ENCODE measurements at places on chromosomes 2 and 18.
A peak's percentile ranks its signal among the peaks of the same experiment; 100 is the strongest.

DNA sequence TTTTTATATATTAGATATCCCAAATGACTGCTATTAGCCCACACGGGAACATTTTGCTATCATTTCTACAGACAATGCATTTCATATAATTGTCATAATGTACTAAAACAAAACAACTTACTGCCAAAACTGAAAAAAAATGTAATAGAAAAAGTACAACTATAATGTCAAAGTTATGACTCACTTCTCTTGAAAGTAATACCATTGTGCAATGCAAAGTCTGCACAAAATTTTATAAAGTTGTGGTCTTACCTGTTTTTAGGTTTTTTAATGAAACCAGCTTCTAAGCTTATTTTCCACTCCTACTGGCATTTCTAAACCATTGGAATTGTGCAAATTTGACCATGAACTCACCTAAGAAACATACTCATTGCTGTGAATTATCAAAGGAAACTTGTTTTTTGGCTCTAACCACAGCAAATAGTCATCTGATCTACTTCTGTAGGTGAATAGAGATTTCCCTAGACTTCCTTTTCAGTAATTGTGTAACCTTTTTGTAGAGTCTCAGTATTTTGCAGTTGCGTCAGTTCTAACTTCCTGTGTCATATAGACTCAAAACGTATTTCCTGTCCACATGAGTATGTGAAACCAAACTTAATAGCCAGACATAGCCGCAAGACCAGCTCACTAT lies 31.9 kb upstream of the TFPI start:
- DNase-seq, result no peak

- no peak for DNase-seq
These were observed 4.7 kb downstream of the HMSD start for GRCh38 chr18:63953811-63954210.

DNA sequence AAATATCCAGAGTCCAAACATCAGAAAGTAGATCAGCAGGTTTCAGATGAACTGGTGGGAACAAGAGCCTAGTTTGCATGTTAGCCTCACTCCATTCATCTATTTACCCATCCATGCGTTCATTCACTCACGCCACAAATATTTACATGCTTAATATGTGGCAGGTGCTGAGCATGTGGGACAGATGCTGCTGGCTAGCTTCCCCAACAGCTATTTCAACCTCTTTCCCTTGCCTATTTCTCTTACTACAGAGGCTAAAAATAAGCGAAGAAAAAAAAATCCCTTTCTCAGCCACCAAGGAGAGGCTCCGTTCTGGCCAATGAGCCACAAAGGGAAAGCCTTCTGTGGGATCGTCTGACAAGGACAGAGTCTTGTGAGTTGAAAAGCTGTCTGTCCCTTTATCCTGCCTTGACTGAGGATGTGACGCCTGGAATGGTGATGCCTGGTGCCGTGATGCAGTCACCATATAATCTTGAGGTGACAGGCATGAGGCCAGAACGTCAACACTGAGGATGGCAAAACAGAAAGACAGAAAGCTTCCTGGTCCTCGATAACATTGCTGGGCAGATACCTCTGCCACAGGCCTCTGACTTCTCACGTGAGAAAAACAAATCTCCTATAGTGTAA lies 78.2 kb downstream of the KCTD1 start:
- no peak for DNase-seq

DNA sequence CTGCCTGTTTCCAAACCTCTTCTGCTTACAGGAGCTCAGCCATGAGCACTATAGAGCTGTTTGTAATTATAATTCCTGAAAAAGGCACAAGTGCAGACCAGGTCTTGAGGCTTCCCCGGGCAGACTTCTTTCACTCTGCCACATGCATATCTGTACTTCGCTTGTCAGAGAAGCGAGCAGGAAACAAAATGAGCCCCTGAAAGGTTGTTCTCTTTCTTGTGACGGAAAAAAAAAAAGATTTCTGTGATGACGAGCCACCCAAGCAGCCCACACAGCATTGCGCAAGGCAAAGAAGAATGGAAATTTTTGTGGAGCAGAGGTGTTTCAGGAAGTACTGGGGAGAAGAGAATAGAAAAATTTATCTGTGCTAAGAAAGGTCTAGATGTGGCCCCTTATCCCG lies 54.0 kb upstream of the LINC00305 start:
- no peak for DNase-seq

- DNase-seq, result peak; percentile 40
These were observed 22.4 kb upstream of the RMP24 start for GRCh38 chr18:35949903-35950627.

- no peak for DNase-seq
These were observed 54.8 kb upstream of the NDUFV2 start for GRCh38 chr18:9047715-9048114.

DNA sequence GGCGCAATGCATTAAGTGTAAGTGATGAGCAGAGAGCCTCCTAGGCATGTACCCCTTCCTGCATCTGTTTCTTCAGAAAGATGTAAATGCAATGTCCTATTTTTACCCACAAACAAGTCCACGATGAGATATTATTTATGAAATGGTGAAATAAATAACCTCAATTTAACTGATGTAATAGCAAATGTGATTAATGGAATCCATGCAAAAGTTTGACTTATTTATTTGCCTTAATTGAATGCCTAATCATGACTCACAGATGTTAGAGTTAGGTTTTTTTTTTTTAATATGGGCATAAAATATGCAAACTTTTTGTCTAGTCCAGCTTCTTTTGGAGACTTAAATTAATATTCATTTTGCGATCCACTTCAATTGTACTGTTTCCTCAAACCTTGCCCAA lies 67.7 kb upstream of the ITGA4 start:
- DNase-seq, result no peak

- no peak for DNase-seq
These were observed 73.4 kb upstream of the SMAD7 start for GRCh38 chr18:49023938-49024803.

DNA sequence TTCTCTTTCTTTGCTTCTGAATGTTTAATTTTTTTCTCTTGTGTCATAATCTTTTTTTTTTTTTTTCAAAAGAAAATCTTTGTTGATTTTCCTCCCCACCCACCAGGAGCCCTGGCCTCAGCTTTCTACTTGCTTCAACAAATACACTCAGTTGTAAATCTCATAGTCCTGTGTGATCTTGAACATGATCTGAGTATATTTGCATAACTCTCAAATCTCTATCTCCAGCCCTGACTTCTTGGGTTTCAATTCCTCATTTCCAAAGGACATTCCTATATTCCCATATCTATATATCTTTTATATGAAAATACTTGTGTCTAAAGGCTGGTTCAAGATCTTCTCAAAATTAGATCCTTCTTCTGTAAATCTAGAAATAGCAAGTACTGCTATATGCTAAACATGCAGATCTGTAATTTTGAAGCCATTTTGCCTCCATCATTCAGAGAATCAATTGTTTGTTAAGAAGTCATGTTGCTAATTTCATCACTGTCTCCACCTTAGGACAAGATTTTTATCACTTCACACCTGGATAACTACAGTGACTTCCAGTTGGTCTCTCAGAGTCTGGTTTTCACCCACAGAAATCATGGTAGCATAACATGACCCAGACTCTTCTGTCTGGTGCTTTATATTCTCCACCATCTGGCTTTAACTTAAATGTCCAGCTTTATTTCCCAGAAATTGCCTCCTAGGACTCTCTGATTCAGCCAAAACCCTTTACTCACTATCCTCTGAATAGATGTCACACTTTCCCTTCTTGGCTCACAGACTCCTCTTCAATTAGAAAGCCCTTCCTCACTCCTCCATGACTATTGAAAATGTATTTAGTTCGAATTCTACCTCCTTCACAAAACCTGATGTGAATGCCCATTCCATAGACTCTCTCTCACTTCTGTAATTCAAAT lies 98.1 kb downstream of the ZEB2 start:
- no peak for DNase-seq

DNA sequence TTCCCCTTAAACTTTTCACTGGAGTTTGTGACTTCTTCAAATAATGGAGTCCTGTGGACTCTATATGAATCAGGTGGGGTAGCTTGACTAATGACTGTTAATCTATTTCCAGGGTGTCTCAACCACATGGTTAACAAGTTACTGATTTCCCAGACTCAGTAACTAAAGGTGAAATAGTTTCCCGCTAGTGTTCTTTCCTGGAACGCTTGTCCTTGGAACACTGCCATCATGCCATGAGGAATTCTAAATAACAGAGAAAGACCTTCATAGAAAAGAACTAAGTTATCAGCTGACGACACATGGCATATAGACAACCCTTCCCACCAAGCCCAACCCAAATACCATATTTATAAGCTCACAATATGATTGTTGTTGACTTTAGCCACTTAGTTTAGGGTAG lies 1027.9 kb upstream of the FAM98A start:
- DNase-seq, result no peak

GRCh38 chr2:232556426-232556825 lies 5.9 kb downstream of the EIF4E2 start:
- no peak for DNase-seq

DNA sequence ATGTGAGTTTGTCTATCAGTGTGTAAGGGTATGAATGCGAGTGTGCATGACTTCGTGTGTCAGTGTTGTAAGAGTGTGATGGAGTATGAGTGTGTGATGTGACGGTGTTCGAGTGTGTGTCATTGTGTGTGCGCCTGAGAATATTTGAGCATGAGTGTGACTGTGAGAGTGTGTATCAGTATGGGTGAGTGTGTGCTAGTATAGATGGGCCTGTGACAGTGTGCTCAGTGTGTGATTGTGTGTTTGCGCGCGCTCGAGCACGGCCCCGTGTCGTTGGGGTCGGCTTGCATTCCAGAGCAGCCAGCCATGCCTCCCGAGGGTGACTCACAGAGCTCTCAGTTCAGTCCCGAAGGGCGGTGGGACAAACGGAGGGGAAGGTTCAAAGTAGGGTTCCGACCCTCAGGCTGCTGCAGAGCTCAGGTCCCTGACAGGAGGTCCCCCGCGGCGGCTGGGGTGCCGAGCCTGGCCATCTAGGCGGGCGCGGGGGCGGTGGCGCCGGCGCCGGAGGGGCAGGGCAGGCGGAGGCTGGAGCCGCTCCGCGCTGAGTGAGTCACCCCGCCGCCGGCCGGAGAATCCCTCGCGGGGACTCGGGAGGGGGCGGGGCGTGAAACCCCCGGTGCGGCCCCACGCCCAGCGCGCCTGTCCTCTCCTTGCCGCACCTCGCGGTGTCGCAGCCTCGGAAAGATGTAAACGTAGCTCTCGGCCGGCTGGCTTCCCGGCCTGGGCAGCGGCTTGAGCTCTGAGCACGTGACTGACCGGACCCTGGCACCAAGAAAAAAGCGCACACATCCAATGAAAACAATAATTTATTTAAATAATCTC lies 3.8 kb downstream of the DLX2 start:
- no peak for DNase-seq

DNA sequence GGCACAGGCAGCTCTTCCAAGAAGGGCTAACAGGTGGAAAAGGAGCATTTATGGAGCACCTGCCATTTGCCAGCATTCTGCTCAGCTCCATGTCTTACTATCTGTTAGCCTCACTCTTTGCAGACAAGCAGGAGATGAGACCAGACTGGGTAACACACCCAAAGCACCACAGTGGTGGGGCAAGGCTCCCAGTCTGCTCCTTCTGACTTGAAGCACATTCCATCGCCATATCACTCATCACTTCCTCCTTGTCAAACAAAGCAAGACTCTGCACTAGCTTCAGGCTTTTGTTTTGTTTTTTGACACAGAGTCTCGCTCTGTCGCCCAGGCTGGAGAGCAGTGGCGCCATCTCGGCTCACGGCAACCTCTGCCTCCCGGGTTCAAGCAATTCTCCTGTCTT lies 182.8 kb downstream of the MGAT5 start:
- DNase-seq, result no peak

DNA sequence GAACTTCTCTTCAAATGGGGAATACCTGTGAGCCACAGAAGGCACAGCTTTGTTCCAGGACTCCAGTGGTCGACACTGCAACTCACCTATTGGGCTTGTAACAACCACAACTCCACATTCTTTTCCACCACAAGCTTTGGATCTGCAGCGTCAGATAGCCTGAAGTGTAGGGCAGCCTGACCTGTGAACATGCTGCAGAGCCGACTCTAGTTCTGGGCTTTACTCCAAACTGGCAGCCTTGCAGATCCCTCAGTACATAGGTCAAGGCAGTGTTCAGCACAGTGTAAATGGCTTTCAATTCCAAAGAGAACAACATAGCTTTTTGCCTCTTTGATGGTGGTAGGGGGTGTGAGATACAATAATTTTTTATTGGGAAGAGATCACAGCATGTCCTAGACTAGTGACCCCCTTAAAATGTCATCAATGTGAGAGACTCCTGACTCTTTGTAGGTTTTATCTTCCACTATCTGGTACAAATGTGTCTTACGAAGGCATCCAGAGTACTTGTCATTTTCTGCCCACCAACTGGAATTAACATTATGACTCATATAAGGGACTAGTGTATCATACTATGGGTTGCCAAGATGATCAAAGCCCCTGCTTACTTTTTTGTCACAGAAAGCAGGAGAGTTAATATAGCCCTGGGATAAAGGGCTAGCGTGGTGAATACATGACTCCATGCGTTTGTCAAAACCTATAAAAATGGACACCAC lies 149.8 kb downstream of the COPS8 start:
- DNase-seq, result no peak

DNA sequence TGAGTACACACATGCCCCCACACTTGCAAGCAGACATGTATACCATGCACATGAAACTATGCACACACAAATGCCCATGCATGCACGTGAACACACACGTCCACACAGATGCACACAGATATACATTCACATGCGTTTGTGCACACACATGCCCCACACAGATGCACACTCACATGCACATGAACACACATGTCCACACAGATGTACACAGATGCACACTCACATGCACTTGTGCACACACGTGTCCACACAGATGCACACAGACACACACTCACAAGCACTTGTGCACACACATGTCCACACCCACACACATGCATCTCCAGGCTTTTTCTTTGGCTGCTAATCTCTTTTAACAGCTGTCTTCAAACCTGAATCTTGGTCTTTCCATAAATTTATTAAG lies 31.1 kb downstream of the SNTG2 start:
- DNase-seq, result no peak

DNA sequence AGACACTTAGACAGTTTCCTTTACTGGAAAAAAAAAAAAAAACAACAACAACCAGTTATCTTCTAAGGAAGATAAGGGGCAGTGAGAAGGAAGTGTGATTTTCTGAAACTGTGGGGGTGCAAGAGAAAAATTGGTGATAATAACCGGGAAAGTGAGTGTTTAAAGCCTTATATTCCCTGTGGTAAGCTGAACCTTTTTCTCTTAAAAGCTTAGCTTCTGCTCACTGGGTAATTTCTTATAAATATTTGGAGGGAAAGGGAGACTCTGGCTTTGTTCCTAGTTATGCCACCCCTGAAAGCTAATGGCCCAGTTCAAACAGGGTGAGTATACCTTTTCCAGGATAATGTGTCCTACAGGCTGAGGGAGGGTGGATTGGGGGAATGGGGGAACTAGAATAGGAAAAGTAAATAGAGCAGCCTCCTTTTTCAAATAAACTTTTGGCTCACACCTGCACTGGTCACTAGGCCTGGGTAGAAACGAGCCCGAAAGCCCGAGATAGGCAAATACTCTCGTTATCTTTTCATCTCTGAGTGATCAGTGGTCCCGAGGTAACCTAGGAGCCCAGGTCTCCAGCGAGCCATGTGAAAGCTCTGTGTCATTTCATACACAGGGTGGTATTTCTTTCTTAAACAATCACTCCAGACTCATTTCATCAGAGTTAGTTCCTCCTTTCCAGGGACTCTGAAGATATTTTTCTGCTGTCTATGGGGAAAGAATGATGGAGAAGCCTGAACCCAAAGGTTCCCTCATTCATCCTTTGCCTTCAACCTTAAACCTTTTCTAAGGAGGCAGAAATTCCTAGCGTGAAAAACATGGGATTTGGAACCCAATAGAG lies 15.5 kb upstream of the SRBD1 start:
- DNase-seq, result no peak

Measured in T-cell (primary cell).